EH (cell line): ENCODE measurements at places on chromosomes 5 and 9.

DNA sequence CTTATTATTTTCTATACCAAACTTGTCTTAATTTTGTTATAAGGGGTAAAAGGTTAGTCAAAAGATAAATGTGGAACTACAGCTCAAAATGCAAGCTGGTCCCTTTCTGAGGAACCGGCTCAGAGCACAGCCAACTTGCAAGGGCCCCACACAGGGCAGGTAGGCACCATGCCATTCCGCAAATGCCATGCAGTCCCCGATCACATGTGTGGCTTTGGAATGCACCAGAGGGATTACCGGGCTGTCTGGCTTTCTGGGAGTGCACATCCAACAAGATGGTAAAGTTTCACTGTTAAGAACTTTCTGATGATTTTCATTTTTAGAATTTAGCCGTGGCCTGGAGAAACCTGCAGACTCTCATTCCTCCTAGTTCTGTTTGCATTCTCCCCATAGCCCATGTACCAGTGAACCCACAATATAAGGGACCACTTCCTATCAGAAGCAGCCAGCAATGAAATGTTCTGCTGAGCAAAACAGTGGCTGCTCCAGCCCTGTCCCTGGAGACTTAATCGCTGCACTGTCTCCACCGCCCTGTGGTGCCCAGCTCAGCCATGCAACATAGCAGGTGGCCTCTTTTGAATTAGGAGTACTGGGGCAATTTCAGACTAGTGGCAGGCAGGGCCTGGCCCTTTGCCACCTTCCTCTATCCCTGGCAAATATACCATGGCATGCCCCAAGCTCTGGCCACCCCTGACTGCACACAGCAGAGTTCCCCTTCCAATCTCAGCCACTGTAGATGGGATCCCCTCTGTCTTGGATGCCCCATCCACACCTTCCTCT, 11.4 kb downstream of the SHB start:
- no peak for DNase-seq

GRCh38 chr5:160269017-160269416, 39.7 kb downstream of the FABP6 start:
- DNase-seq = peak; percentile 82

DNA sequence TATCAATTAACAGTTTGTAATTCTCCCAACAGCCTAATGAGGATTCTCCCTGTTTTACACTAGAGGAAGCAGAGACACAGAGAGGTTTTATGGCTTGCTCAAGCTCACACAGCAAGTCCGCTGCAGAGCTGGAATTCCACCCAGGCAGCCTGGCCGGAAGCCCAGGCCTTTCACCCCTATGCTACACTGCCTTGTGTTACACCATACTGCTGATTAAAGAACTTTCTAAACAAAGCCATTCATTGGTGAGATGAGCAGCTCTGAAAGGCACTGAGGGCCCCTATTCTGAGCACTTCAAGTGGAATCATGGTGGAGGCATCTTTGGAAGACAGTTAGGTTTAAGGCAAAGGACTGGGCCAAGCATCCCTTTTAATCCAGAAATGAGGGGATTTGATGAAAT, 14.7 kb upstream of the LARP1 start:
- peak; percentile 66 for DNase-seq

DNA sequence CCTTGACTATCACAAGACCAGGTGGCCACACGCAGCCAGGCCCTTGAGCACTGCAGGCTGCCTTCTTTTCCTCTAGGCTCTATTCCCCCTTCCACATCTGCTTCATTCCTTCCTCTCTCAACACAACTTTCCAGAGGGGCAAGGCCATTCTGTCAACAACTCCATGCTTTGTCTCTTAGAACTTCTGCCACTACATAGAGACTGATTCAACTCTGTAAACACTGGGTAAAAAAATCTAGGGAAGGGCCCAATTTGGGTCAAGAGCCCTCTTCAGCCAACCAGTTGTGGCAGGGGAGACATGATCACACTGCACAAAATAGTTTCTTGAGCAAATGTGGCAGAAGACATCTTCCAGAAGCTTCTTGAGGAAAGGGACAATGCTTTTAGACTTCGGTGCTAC, 55.6 kb downstream of the ATPSCKMT start:
- DNase-seq = no peak
